Stromal cell of bone marrow (primary cell): ENCODE measurements at places on chromosomes 11 and 22.
A peak's percentile ranks its signal among the peaks of the same experiment; 100 is the strongest.

- DNase-seq: peak; percentile 14
These were observed 294.0 kb upstream of the CTSC start for GRCh38 chr11:88631497-88631896.

DNA sequence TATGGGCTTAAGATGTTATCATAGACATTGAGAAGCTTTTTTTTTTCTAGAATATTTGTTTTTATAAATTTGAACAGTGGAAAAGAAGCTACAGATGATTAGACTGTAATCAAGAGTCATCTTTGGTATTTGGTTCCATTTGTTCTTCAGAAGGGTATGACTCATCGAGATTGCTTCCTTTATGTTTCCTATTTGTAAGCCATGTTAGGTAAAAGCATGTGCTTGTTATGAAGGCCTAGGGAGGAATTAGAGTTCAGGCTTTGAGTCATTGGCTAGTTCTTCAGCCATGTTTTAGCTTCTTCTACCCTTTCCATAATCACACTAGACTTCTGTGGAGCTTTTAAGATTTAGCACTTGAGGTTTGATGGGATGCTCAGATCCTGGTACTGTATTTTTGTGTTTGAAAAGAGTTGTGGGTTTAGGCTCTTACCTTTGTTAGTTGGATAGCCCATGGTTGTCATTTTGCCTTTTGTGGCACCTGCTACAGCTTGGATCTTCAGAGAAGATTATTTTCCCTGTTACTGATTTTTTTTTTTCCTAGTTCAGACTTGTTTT, 44.3 kb downstream of the POLD3 start:
- peak; percentile 69 for DNase-seq

GRCh38 chr11:100753571-100753970, 66.5 kb downstream of the ARHGAP42 start:
- DNase-seq: no peak

DNA sequence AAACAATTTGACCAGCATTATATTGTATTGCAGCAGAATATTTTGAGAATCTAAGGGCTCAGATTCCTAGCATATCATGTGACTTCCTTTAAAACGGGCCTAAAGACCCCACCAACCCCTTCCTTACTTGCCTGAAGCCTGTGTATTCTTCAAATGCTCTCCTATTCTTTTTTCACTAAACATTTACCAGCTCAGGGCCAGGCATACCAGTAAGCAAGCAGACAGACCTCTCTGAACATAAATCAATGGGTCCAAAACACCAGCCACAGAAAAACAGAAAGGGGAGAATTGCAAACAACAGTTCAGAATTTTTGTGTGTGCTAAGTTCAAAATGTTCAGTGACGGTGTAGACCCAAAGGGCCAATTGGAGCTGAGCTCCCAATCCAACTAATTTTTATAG, 64.8 kb upstream of the TIMP3 start:
- no peak for DNase-seq

GRCh38 chr11:98495601-98496000, 525.1 kb upstream of the CNTN5 start:
- DNase-seq: no peak

DNA sequence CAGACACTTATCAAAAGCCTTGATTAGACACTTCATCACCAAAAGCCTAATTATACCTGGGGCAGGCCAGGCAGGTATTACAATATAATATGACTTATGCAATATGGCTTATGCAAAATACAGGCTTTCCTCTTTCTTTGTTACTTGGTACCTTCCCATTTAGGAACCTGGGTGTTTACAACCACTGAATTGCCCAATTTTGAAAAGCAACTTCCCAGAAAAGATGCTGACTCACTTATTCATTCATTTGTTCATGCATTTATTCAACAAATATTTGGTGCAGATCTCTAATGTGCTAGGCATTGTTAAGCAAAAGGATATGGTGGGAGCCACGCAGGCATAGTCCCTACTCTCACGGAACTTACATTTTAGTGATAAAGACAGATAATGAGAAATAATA, 13.6 kb upstream of the JAML start:
- DNase-seq: no peak

GRCh38 chr22:24744638-24745037, 29.9 kb downstream of the PIWIL3 start:
- DNase-seq: no peak

DNA sequence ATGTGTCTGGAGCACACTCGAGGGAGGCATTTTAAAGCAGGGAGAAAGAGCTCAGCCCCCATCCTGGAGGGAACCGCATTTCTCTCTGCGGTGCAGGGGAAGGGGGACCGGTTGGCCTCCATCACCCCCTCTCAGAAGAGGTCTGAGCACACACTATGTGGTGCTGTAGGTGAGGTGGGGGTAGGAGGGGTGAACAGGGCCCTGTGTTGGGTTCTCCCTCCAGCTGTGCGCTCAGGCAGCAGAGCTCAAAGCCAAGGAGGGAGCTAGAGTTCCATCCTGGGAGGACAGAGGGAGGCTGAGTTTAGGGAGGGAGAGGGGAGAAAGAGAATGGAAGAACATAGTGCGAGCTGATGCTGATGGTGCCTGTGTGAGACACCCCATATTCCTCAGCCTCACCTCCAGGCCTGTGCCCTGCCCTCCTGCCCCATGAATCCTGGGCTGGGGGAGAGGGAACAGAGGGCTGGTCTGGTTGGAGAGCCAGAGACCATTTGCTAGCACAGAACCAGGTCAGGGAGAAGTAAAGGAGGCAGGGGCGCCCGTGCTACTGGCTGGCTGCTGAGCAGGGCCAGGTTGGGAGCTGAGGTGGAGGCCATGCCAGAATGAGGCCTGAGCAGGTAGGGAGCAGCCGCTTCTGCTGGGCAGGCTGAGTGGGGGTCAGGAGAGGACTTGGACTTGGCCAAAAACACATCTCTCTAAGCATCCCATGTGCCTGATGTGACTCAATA, 43.7 kb downstream of the ALX4 start:
- DNase-seq: no peak

DNA sequence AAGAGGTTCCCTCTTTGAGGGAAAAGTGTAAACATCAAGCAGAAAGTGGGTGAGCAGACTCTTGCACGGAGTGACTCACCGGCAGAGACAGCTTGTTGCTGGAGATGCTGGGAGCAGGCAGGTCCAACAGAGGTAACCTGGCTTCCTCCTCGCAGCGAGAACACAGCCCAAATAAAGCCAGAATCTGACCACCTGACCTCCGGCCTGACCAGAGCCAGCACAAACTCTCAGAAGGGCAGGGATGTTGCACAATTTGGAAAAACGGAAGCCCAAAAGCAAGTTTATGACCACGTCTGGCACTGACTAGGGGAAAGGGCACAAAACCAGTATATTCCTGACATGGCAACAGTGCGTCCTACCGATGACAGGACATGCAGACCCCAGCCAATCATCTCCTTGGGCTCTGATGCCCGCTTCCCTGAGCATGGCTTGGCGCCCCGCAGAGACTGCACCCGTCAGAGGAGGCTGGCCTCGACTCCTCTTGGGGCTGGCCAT, 5.4 kb downstream of the SMCO4 start:
- no peak for DNase-seq

- DNase-seq: no peak
These were observed 199.0 kb downstream of the ETS1 start for GRCh38 chr11:128388206-128388815.
